ENCODE measurements at places on chromosomes 7 and 10. TPM values are rescaled to one million over a fixed set of nuclear protein-coding genes. Genes with fewer than 3 reads are reported as not detected.
A peak's percentile ranks its signal among the peaks of the same experiment; 100 is the strongest.

Gene GJC3
- total RNA-seq, result not detected

Gene SLC29A4
- total RNA-seq, result 0.96 TPM

Gene COPS6
- 85.2 TPM for total RNA-seq

DNA sequence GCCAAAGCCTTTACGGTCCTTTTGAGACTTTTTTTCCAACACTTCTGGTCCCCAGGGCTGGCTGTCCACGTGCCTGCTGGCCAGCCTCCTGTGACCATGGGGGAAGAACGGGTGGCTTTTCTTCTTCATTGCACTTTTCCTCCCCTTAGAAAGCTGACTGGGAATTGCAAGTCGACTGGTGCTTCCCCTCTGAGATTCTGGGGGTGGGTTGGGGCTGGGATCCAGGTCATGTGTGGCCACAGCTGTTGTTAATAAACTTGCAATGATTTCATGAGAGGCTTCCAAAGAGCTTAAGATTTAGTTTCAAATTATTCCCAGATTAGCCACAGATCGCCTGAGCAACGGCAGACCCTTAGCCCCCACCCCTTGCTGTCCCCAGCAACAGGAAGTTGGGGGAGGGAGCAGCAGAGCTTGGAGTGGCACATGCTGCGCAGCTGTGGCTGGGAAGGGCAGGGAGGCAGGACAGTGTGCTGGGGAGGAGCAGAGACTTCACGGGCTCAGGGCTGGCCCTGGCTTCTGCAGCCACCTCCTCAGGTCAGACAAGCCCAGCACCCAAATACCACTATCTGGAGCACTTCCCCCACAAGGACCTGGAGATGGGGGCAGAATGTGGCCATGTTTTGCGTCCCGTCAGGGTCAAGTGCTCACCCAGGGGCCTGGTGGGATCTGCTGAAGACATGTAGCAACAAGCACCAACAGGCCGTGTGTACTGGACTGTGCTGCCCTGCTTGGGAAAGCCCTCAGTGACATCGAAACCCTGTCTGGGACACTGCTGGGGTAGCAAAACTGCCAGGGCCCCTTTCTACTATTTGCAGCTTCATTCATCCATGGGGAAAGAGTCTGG, 147.1 kb downstream of the RNF216 start:
- H3K4me3 ChIP-seq, result no peak overlapping the region
- H3K27me3 ChIP-seq, result no peaks in the 10 kb centered on the region
- H3K4me1 ChIP-seq, result peaks cover 34% of the 10 kb centered on the region
- DNase-seq, result no peak

DNA sequence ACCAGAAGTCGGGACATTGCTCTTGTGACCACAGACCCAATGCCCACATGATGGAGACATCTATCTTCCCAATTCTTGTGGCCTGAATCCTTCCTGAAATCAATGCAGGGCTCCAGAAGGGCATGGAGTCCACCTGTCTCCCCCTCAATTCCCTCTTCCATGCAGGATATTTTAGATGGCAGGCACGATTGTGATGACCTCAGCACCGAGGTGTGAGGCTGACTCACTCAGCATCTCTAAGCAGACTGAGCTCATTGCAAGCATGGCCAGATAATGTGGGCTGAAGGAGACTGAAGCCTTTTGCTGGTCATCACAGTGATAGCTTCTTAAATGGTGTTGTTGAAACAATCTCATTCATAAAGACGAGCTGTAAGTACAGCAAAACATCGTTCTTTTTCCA, 374.9 kb upstream of the PODXL start:
- no peaks in the 10 kb centered on the region for H3K4me1 ChIP-seq
- H3K4me3 ChIP-seq, result no peak overlapping the region
- DNase-seq, result no peak
- no peaks in the 10 kb centered on the region for H3K27me3 ChIP-seq
- H3K27ac ChIP-seq, result no peak overlapping the region

GRCh38 chr7:143222782-143223181, 945 bp downstream of the TAS2R40 start:
- H3K27me3 ChIP-seq, result peaks cover 76% of the 10 kb centered on the region
- DNase-seq, result no peak
- no peaks in the 10 kb centered on the region for H3K4me1 ChIP-seq
- H3K36me3 ChIP-seq, result no peaks in the 10 kb centered on the region
- no peak overlapping the region for H3K4me3 ChIP-seq

DNA sequence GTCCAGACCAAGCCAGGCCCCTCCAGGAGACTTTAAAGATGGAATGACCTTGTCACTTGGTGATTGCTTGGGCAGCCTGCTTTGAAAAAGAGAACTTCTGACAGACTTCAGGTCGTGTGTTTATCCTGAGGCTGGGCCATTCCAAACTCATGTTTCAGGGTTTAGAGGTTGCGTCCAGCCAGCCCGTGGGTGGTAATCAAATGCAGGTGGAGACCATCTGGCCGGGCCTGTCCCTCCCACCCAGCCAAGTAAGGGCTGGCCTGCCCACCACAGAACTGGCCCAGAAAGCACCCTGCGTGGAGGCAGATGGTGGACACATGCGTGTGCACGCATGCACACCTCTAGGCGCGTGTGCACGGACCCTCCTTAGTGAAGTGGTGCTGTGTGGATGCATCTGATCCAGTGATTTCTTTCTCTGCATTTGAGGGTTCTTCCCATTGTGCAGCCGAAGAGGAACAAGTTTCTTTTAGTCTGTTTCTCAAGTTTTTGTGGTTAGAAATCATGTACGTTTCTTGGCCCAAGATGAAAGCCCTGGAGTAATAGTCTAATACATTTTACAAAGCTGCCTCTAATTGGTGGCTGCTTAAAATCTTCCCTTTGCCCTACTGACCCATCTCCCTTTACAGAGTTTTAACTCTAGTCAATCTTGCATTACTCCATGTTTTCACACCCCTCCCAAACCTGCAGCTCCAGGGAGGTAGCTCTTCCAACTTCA, 43.0 kb downstream of the SUFU start:
- no peaks in the 10 kb centered on the region for H3K36me3 ChIP-seq
- DNase-seq, result no peak
- no peak overlapping the region for H3K4me3 ChIP-seq
- H3K4me1 ChIP-seq, result peaks cover 7% of the 10 kb centered on the region
- H3K27me3 ChIP-seq, result no peaks in the 10 kb centered on the region

DNA sequence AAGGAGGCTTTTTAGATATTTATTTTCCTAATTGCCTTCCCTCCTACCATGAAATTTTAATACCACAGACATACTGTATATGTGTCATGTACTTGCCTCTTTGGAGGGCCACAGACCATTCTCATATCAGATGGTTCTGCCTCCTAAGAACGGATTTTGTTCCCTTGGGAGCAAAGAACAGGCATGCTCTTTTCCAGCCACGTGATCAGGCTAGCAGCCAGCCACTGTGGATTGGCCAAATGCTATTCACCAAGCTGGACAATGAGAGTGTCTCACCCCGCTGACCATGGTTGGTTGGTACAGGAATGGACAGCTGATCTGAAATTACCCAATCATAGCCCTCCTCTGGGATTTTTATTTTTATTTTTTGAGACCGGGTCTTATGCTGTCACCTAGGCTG, 21.5 kb upstream of the CRHR2 start:
- no peak overlapping the region for H3K4me3 ChIP-seq
- DNase-seq, result no peak
- H3K27ac ChIP-seq, result no peak overlapping the region
- no peaks in the 10 kb centered on the region for H3K4me1 ChIP-seq
- peaks cover 46% of the 10 kb centered on the region for H3K27me3 ChIP-seq

- no peak overlapping the region for H3K4me3 ChIP-seq
- H3K36me3 ChIP-seq, result no peaks in the 10 kb centered on the region
- no peaks in the 10 kb centered on the region for H3K4me1 ChIP-seq
- no peak overlapping the region for H3K27ac ChIP-seq
Observed at GRCh38 chr10:120977897-120978296, 126.7 kb downstream of the WDR11 start.

- no peaks in the 10 kb centered on the region for H3K27me3 ChIP-seq
- H3K27ac ChIP-seq, result peak overlapping the region; percentile 63
- H3K36me3 ChIP-seq, result peaks cover 4% of the 10 kb centered on the region
- no peak for DNase-seq
- H3K4me1 ChIP-seq, result peaks cover 11% of the 10 kb centered on the region
Observed at GRCh38 chr10:119517235-119518141, 25.0 kb downstream of the RGS10 start.

DNA sequence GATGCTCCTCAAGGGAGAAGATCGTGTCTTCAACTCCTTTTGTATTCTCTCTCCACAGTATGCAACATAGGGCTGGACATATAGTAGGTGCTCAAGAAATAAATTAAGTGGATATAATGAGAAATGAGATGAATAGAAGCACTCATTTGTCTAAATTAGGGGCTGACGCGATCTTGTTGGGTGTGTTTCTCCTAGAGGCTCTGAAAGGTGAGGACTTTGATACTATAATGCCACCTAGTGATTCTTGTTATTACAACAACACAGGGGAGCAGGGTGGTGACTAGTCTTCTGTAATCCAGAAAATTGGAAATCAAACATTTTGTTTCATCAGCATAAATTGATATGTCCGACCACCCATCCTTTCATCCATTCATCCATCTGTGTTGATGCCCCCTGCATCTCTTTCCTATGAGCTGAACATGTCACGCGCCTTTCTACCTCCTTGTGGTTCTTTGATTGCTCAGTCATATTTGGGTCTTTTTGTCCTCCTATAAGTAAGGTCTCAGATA, 3.5 kb upstream of the CFAP58 start:
- peak; percentile 85 for DNase-seq
- no peak overlapping the region for H3K27ac ChIP-seq
- no peak overlapping the region for H3K4me3 ChIP-seq
- H3K4me1 ChIP-seq, result peaks cover 13% of the 10 kb centered on the region

DNA sequence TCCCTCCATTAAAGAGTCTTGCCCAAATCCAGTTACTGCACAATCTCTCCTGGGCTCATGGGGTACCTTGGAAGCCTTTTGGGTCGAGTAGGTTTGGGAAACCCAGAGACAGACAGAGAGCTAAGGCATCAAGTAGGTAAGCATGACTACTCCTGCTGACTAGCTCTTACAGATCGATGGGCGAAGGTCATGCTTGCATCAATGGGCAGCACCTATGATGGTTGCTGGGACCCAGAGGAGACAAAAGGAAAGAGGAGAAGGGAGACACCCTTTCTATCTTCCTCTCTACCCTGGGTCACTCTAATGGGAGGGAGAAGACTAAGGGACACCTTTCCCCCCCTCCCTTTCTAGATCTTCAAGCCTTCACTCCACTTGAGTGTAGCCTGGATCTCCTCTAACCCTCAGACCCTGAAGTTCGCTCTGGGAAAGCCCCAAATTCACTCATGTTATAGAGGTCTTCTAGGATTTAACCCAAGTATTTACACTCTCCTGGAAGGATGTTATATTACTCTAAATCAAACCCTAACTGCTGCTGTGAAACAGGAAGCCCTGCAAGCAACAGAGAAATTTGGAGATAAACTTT, 31.6 kb upstream of the ZNF746 start:
- no peaks in the 10 kb centered on the region for H3K36me3 ChIP-seq
- no peaks in the 10 kb centered on the region for H3K4me1 ChIP-seq
- H3K4me3 ChIP-seq, result no peak overlapping the region
